ENCODE measurements at places on chromosomes 1 and 21.

- DNase-seq: no peak
These were observed 28.7 kb downstream of the MRPL37 start for GRCh38 chr1:54228638-54229079.

DNA sequence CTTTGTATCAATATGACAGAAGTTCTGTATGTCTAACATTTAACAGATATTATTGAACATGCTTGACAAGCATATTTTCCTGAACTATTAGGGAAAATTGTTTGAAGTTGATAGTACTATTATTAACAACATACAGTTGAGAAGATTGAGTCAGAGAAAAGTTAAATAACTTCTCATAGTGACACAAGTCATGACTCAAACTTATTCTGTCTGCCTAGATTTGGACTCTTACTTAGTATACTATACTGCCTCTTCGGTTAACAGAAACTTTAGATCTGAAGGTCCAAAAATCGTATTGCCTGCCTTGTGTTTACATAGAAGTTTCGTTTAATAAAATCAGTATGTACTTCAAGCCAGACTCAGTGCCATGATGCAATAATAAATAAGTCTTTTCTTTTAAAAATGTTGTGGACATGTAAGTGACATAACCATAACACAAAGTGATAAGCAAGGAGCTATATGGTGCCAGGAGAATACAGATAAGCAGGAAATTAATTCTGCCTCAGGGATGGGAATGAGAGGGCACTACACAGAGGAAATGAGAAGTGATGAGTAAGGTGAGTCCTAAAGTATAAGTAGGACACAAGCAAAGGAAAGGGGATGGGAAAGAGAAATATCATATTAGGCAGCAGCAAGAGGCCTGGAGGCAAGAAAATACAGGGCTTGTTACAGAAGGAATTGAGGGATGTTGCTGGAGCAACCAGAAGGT is 48.1 kb downstream of the LHX9 start:
- no peak for DNase-seq

DNA sequence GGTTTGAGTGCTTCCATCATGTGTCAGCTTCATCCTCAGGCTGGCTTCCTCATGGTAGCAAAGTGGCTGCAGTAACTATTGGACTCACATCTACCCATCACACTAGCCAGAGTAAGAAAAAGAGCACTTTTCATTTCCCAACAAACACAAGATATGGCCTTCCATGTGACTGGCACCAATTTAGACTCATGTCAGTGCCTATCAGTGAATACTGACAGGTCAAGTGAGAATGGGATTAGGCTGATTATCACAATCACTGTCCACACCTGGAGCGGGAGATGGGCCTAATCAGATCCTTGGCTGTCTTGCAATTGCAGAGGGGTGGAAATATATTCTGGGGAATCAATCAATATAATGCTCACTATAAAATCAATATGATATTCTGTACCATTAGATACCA is 2.9 kb upstream of the RABGAP1L start:
- no peak for DNase-seq

- DNase-seq: no peak
These were observed 9.0 kb downstream of the LRRC40 start for GRCh38 chr1:70196333-70196732.

- DNase-seq: no peak
These were observed 95.7 kb upstream of the GCLM start for GRCh38 chr1:94004924-94005323.

DNA sequence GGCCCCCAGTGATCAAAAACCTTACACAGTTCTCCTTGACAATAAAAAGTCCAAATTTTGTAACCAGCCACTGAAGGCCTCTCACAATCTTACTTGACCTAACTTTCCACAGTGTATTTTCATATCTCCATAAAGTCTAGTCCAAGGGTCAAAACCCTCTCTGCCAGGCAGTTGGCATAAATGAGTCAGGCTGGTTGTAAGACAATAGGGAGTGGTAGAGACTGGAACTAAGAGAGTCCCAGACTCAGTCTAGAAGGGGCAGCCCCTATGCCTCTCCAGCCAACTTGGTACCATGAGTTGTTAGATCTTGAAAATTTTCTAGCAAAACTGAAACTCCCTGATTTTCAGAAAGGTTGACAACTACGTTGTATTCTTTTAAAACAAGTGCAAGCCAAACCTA is 21.0 kb downstream of the KIF21B start:
- no peak for DNase-seq

DNA sequence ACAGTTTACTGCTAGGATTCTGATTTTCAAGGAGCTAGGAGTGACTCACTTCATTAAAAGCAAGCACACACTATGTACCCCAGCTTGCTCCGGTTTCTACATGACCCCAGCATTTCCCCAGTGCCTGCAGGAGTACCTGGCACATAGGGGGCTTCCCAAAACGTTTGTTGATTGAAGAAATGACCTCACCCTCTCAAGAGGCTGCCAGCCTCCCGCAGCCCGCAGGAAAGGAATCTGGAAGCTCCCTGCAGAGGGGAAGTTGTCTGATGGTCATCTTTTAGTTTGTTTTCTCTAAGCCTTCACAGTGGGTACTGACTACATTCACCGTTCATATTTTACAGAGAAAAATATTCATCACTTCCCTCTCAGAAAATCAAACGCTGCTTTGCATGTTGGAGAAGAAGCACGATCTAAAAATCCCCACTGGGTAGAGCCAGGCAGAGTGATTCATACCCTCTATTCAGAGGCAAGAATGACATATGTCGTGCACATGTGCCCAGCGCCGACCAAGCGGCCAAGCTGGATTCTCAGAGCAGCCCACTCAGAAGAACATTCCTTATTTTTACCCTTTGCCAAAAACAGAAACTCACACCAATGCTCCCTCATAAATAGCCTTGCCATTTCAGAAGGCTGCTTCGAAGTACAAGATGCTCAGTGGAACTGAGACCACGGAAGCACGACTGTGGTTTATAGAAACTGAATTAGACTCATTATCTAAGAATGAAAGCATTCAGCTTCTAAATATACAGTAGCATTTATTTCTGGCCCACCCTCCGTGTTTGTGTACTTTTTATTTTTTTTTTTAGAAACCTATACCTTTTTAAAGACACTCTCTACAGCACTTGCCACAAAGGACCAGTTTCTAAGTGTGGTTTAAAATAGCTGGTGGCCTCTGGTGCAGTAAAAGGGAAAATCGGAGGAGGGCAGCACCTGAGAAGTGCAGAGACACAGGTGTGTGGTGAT is 143.2 kb downstream of the MIS18A start:
- DNase-seq: peak; percentile 10

Data from G401 (cell line).